ENCODE measurements at places on chromosomes 1 and 21. TPM values are rescaled to one million over a fixed set of nuclear protein-coding genes. Genes with fewer than 3 reads are reported as not detected.

- DNase-seq = no peak
These were observed 44.5 kb downstream of the CBS start for GRCh38 chr21:43031121-43031619.

The GUCA2A gene
- not detected for total RNA-seq

DNA sequence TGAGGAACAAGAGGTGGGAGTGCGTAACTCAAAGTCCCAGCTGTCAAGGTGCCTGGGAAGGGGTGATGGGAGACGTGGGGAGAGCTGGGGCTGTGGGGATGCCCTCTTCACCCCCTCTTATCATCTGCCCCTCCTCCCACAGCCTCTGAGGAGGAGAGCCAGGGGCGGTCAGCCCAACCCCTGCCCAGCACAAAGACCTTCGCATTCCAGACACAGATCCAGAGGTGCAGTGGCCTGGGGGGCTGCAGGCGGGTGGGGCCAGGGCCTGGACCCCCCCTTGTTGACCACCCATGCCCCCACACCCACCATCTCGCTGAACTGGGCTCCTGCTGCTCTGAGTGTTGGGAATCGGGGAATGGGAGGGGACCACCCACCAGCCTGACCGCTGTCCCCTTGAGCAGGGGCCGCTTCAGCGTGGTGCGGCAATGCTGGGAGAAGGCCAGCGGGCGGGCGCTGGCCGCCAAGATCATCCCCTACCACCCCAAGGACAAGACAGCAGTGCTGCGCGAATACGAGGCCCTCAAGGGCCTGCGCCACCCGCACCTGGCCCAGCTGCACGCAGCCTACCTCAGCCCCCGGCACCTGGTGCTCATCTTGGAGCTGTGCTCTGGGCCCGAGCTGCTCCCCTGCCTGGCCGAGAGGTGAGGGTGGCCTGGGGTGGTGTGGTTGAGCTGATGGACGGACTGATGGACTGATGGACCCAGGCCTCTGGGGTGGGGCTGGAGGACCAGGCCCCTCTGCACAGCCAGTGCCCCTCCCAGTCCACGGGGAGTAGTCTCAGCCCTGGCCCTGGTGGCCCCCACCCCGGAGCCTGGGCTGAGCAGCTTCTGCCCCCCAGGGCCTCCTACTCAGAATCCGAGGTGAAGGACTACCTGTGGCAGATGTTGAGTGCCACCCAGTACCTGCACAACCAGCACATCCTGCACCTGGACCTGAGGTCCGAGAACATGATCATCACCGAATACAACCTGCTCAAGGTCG lies 29.7 kb downstream of the TRIM11 start:
- no peak for DNase-seq

The KCNT2 gene
- total RNA-seq = 10.5 TPM

DNA sequence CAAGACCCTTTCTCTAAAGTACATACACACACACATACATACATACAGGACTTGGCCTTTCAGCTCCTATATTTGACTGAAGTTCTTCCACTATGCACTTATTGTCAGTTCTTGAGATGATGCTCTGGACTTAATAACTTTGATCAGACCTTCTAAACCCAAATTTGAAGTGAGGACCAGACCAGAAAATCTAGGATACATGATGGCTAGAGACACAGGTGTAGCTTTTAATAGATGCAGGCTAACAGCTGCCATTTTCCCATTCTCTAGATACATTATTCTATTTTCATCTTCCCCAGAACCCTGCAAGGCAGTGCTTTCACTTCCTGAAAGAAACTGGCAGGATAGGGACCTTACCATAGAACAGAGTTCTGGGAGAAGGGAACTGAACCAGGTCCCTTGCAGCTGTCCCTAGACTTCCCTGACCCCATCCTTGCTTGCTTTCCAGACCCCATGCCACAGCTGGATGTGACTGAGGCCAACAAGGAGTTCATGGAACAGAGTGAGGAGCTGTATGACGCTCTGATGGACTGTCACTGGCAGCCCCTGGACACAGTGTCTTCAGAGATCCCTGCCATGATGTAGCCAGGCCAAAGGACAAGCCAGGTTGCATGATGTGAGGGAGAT lies 14.9 kb upstream of the RAB42 start:
- no peak for DNase-seq

The MED8 gene
- total RNA-seq = 26.0 TPM

The KCNK2 gene
- 1.5 TPM for total RNA-seq

The CCDC17 gene
- not detected for total RNA-seq

GRCh38 chr1:232110281-232111090 lies 483.9 kb downstream of the DISC1 start:
- DNase-seq = peak; percentile 9

The FBLIM1 gene
- total RNA-seq = 22.4 TPM

- DNase-seq = no peak
These were observed 7.7 kb upstream of the LCE3A start for GRCh38 chr1:152630596-152630995.

- no peak for DNase-seq
These were observed 58.1 kb downstream of the NME7 start for GRCh38 chr1:169309178-169310166.

The S100A3 gene
- total RNA-seq = 0.72 TPM

DNA sequence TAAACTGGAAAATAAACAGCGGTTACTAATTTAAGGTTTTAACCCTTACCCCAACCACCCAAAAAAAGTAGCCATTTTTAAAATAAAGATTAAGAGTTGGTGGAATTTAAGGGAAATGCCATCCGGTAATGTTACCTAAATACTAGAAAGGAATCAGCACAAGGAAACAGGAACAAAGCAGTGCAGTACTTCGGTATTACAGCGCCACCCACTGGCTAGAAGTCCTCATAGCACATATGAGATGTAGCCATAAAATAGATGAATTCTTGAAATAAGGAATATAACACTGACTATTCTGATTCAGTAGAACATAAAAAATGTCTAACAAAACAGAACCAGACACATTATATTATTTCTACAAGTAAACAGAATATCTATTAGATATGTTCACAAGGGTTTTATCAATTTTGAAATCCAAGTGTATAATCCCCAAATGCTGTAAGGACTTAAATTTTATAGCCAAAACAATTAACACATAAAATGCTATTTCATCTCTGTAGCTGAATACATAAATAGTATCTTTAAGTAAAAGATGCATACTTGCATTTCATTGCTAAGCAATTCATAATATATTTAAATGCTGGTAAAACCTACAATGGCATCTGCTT lies 58.8 kb downstream of the FRRS1 start:
- peak; percentile 88 for DNase-seq

DNA sequence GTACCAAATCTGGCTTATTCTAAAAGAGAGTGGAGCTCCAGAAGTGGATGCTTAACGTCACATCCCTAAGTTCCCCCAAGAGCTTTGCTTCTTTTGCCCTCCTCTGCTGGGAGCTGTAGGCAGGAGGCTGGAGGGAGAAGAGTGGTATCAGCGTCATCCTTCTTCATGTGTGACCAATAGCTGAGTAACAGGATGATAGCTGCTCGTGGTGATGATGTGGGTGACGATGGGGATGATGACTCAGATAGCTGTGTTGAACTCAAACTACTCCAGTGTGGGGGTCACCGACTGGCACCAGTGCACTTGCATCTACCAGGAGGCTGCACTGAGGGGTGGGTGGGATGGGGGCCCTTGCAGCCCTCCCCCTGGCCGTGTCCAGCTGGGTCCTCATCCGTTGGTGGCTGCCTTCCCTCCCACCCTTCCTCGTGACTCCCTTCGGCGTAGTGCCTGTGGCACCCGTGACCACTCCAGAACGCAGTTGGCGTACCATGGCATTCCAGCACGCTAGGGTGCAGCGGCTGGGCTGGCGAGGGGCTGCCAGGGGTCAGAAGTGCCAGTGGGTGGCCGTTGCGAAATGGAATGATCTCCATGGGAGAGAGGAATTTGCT lies 1.1 kb downstream of the IGFN1 start:
- DNase-seq = no peak

The SIK1 gene
- total RNA-seq = 79.7 TPM

DNA sequence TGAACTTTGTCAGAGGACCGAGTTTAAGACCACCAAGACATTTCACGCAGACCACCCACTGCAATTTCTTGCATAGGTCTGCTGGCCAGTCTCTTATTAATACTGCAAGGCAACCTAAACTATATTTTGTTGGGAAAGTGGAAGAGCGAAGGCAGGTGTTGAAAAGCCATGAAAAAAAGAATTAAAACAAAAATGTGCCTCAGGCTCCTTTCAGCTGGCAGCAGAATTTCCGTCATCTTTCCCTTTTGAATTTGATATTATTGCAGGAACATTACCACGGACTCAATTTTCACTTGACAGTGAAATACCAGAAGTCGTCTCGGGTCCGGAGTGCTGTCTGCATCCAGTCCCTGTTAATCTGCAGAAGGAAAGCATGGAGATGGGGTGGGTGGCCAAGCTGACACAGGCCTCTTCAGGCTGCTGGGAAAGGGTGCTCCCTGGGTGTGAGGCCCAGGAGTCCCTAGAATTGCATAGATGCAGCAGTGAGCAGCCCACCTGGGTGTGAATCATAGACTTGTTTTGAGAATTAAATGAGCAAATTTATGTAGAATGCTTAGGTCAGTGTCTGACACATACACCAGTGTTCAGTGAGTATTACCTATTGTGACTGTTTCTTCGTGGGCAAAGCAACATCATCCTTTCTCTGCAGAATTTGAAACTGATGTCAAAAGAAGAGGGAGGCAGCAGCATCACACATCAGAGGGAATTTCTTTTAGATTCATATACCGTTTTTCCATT lies 150.7 kb downstream of the PBX1 start:
- no peak for DNase-seq

The RGS1 gene
- total RNA-seq = 31.6 TPM

DNA sequence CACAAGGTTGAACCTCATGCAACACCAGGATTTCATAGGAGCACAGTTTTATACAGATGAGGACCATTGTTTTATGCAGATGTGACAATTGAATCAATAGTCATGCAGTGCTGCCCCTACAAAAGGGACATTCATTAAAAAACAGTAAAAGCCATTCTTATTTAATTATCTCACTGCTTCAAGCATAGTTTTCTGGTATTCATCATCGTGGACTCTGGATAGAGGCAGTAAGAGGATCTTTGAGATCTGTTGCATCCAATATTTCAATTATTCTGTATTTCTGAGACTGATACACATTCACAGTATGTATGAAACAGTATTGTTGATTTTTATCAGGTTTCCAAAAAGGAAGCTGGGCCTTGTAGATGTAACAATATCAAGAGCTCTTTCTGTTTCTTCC lies 237.6 kb downstream of the RYR2 start:
- no peak for DNase-seq

DNA sequence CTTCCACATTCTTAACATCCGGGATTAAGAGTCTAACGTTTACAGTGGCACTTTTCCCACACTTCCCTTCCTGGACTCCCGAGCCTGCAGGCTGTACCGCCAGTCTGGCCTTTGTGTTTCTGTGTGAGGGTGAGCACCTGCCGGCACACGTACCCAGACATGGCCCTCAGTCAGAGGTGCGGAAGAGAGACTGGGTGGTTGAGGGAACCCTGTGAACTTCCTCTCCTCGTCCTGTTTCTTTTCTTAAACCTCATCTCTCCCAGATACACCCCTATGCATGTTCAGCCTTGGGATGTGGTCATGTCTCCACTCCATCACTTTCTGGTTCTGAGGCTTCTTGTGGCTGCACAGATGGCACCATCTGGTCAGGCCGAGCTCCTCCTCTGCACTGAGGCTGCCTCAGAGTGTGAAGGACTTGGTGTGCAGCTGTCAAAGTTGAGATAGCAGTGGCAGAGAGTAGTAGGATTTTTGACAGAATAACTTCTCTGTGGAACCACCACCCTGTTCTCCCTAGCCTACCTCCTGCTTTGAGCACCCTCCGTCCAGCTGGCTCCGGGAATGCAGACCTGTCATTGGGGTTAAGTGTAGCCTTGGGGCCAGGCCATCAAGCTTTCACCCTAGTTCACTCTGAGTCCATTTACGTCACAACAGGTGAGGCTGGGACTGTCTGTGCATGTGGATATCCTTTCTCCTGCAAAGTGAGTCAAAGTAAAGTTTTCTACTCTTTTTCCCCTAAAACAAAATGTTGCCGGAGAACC lies 31.4 kb downstream of the VASH2 start:
- DNase-seq = peak; percentile 84

The PRMT6 gene
- 12.6 TPM for total RNA-seq

The LRIF1 gene
- total RNA-seq = 8.4 TPM

The KCNQ4 gene
- 9.0 TPM for total RNA-seq

The KRTAP20-4 gene
- total RNA-seq = not detected
